ENCODE measurements at places on chromosomes 11 and 22.
A peak's percentile ranks its signal among the peaks of the same experiment; 100 is the strongest.

- no peak for DNase-seq
Measured at GRCh38 chr11:64893194-64894069, 15.0 kb upstream of the EHD1 start.

DNA sequence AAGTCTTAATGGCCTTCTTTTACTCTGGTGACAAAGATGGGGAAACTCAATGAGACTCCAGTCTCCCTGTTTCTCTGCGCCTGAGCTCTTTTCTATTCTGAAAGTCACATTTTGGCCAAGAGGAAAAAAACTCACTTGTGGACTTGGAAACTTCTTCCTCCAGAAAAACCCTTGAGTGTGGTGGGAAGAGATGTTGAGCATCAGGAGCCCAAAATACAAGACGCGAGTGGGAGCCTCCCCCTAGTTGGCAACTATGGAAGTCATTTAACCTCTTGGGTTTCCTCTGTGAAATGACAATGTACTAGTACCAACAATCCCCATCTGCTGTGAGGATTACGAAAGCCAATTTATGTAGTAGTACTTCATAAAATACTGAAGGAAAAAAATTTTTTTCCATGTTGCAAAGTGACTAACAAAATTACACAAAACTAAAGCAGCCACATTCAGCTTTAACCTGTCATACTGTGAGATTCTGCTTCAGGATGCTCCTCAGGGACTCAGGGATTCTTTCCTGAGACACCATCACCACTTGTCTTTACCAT, 524 bp upstream of the SLC25A17 start:
- peak; percentile 25 for DNase-seq

DNA sequence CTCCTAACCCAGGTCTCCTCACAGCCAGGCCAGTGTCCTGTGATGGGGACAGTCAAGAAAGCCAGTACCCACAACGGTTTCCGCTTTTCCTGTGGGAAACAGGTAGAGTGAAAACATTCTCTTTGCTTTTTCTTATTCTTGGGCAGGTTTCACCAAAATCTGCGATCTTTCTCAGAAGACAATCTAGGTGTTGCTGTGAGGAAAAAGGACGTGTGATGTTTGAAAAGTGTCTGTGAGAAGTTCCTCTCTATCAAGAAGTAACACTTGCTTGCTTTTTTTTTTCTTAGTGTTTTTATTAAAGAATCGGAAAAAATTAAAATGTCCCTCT, 9.2 kb upstream of the IL2RB start:
- no peak for DNase-seq

DNA sequence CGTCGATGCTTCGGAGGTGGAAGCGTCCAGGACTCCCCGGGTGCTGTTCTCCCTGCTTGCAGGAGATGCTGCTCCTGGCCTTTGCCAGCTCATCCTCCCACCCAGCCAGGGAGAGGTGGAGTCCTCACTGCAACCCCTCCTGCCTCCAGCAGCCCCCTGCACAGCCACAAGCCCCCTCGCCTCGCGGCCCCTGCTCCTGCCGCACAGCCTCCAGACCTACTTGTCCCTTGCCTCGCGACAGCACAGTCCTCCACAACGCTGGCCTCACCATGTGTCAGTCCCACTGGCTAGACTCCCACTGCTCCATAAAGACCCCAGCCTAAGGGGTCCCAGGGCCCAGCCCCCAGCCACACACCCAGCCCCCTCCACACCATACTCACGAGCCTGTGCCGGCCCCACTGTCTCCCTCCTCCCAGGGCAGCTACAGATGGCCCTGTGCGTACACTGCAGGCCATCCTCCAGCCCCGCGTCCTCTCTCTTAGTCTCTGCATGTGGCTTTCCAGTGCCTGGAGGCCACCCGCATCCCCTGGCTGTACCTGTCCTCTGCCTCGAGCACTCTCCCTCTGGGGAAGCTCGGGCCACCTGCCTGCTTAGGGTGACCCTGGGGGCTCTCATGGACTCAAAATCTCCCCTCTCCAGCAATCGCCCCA, 91.5 kb downstream of the CELSR1 start:
- no peak for DNase-seq

DNA sequence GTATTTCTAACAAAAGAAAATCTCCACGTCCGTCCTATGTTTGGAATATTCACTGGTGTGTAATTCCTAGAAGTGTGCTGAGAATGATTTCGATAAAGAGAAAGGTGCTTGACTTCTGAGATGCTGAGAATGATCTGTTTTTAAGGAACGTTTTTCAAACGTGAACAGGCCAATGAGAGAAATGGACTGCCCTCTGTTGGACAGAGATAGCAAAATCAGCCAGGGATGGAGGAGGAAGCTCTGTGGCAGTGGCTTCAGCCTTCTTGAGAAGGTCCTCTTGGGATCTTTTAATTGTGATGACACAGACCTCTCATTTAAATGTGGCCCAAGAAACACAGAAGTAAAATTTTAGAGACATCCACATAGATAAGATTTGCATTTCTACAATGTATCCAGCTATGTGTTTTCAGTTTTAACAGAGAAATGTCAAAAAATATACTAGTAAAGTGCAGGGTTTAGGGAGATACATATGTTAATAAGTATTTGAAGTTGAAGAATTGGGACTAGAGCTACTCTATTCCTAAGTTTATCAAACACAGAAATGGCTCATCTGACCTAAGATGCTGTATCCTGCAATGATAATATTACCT, 84.0 kb upstream of the RCN1 start:
- DNase-seq: peak; percentile 48

DNA sequence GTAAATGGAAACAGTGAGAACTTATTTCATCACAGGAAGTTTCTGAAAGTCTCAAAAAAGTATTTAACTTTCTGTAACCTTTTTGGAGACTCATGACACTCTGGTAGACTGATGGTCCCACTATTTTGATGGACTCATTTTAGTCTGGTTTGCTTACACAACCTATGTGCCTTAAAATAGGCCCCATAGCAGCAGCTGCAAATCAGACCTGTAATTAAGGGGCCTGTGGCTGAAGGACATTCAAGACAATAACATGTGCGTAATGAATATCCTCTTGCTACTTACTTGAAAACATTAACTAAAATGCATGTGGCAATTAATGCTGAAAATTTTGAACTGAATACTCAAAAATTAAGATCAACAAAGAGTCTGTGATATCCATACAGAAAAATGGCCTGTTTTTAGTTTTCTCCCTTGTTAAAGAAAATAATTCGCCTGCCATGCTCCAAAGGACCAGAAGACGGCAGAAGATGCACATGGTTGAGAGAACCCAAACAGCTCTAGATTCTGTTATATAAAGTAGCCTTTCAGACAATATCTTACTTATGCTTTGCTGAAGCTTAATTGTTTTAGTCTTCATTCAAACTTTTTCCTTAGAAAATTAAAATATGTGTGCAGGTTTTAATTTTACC, 568.5 kb downstream of the KCNA4 start:
- peak; percentile 18 for DNase-seq

DNA sequence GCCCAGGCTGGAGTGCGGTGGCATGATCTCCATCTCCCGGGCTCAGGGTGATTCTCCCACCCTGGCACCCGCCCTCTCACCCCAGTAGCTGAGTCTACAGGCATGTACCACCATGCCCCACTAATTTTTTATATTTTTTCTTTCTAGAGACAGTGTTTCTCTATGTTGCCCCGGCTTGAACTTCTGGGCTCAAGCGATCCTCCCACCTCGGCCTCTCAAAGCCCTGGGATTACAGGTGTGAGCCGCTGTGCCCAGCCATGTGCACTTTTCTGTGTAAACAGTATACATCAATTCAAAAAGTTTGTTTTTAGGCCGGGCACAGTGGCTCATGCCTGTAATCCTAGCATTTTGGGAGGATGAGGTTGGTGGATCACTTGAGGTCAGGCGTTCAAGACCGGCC, 14.7 kb downstream of the GRIK4 start:
- no peak for DNase-seq

- no peak for DNase-seq
Measured at GRCh38 chr11:2130881-2131352, 8.3 kb downstream of the IGF2 start.

- DNase-seq: no peak
Measured at GRCh38 chr11:94545264-94546161, 1.8 kb downstream of the FUT4 start.

DNA sequence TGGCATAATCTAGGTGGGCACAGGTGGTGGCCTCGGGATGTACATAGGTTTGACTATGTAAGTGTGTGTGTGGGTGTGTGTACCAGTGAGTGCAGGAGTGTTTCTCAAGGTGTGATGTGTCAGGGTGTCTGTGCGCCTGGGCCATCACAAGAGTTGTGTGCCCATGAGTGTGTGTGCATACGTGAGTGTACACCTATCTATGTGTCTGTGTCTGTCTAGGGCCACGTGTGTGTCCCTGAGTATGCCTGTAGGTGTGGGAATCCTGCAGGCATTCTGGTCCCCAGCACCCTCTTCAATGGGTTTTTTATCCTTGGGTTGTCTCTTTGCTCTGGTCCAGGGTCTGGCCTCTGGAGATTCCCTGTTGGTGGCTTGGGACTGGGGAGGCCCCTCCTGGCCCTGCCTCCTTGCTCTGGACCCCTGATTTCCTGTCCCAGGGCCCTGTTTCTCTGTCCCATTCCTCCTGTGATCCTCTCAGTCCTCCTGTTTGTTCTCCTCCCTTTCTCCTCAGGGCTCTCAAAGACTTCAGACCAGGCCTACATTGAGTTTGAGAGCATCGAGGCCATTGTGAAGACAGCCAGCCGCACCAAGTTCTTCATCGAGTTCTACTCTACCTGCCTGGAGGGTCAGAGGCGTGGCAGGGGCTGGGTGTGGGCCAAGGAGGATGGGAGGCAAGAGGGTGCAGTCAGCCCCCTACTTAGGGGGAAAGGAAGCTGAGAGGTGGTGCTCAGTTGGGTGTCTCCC, 9.4 kb downstream of the INPPL1 start:
- no peak for DNase-seq

- DNase-seq: no peak
Measured at GRCh38 chr11:108997826-108998225, 333.0 kb downstream of the DDX10 start.

DNA sequence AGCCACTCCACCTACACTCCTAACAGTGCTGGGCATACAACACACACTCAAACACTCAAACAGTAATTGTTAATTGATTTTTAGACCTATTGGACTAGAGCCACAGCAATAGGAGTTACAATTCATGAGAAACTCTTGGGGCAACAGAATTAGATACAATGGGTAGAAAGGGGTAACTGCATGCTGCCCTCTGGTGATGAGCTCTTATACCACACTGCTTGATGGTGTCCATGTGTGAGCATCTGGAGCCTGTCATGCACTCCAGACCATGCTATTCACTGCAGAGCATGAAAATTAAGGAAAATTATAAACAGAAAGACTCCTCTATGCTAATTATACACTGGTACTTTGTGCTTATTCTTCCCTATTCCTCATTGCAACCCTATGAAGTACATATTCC, 975.5 kb upstream of the CCDC90B start:
- DNase-seq: peak; percentile 3

DNA sequence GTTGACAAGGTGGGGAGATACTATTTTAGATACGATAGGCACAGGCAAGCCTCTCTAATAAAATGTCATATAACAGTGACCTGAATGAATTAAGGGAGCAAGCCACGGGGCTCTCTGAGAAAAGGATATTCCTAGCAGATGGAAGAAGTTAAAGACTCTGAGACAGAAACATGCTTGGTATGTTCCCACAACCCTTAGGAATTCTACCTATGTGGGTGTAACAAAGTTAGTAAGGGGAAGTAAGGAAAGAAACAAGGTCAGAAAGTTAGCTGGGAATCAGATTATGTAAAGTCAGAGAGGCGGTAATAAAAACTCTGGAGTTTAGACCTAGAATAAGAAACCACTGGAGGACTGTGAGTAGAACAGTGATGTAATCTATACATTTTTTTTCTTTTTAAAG, 59.7 kb upstream of the GDPD4 start:
- no peak for DNase-seq

DNA sequence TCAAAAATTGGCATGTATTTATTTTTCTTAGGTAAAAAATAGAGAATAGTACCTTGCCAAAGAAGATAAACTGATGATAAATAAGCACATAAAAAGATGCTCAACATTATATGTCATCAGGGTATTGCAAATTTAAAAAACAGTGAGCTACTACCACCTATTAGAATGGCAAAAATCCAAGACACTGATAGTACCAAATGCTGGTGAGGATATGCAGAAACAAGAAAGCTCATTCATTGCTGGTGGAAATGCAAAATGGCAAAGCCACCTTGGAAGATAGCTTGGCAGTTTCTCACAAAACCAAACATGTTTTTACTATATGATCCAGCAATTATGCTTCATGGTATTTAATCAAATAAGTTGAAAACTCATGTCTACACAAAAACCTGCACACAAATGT, 46.4 kb upstream of the EED start:
- no peak for DNase-seq

DNA sequence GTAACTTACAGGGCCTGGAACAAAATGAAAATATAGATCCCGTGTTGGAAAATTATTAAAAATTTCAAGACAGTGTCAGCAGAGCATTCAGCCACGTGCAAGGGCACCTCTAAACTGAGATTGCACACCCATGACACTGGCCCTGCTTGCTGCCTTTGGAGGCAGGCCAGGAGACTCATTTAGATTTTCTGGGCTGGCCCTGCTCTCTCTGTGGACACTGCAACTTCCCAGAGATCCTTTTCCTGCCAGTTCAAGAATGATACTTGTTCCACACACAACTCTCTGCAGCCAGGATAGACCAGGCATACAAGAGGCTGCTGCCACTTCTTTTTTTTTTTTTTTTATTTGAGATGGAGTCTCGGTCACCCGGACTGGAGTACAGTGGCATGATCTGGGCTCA, 56.7 kb upstream of the PTPRJ start:
- DNase-seq: no peak

- no peak for DNase-seq
Measured at GRCh38 chr11:101439488-101439887, 144.3 kb downstream of the TRPC6 start.

DNA sequence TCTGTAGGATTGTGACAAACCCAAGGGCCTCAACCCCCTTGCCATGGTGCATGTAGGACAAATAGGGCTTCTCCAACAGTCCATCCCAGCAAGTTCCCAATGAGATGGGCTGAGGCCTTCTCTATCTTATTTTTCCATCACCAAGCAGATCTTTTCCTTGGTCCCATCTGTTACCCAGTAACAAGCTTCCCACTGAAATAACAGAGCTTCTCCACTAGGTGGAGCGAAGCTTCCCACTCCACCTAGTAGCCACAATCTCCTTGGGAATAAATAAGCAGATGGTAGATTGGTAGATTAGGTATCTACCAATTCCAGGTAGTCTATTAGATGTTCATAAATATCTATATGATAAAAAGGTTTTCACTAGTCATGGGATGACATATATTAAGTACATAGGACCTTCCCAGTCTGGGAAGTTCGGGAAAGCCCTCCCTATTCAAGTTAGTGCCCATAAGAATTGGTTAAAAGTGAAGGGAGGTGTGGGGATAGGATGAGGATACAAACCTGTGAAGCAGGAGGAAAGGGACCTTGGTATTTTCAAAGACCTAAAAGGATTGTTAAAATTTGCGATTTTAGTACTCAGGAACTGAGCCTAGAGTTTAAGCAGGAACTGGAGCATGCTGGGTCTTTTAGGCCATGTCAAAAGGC, 5.9 kb upstream of the OR52L1 start:
- DNase-seq: peak; percentile 14

- peak; percentile 73 for DNase-seq
Measured at GRCh38 chr11:102451681-102452460, 694 bp downstream of the TMEM123 start.
